ENCODE measurements at places on chromosomes 3 and 15.

GRCh38 chr3:44228900-44229299, 12.8 kb upstream of the TOPAZ1 start:
- DNase-seq, result no peak

DNA sequence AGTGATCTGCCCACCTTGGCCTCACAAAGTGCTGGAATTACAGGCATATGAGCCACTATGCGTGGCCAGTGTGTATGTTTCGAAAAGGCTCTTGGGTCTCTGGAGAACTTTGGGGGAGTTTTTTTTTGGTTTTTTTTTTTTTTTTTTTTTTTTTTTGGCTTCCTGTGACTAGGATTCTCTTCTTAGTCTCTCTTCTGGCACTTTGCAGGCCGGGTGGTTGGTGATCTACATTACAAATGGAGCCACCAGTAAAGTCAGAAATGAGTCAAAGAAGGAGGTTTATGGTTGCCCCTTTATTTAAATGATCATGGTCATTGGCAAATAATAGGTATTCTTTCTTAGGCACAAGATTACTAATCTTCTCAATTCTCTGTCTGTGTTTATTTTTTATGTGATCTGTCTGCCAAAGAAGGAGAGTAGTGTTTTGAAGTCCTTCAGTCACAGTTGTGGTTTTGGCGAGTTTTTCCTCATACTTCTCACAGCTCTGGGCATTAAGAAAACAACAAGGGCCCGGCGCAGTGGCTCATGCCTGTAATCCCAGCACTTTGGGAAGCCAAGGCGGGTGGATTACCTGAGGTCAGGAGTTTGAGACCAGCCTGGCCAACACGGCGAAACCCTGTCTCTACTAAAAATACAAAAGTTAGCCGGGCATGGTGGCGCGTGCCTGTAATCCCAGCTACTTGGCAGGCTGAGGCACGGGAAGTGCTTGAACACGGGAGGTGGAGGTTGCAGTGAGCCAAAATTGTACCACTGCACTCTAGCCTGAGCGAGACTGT, 38.3 kb downstream of the PDE8A start:
- no peak for DNase-seq

- no peak for DNase-seq
Measured at GRCh38 chr15:59280855-59281254, 74.2 kb downstream of the LDHAL6B start.

DNA sequence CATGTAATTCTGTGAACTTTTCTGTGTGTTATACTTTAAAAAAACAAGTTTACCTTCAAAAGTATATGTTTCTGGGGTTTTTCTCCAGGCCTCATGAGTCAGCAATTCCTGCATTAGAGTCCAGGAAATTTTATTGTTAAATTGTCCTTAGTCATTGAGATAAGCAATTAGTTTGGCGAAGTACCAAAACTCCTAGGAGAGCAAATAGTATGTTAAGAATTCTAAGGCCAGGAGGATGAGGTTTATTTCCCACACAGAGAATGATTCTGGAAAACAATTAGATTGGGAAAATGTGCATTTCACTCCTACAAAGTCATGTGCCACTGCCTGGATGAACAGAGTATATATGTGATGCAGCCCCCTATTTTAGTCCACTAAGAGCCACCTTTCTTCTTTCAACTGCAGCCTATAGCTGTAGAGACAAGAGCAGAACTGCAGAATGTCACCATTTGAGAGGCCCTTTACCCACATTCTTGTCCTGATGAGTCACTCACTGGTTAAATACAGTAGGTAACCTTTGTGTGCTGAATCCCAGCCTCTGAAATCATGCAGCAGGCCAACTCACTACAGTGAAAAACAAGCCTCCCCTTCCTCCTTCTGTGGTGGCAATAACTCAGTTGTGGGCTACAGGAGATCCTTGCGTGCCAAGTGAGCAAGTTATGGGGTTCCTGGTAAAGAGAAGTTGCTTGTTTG, 452.8 kb upstream of the THBS1 start:
- DNase-seq, result peak; percentile 98

- no peak for DNase-seq
Measured at GRCh38 chr3:67419218-67419529, 235.2 kb downstream of the SUCLG2 start.

- DNase-seq, result peak; percentile 64
Measured at GRCh38 chr3:85571835-85572234, 613.0 kb downstream of the CADM2 start.
